ENCODE measurements at places on chromosomes 3 and 15. TPM values are rescaled to one million over a fixed set of nuclear protein-coding genes. Genes with fewer than 3 reads are reported as not detected.

CMTM6 gene
- total RNA-seq: 20.0 TPM

IGF2BP2 gene
- 62.6 TPM for total RNA-seq

TOMM70 gene
- total RNA-seq: 104 TPM

SLC12A1 gene
- total RNA-seq: 2.2 TPM

CHRNA7 gene
- 8.8 TPM for total RNA-seq

KIF23 gene
- total RNA-seq: 10.0 TPM

EXD1 gene
- total RNA-seq: 0.63 TPM

ZIC4 gene
- 1.3 TPM for total RNA-seq

CCNDBP1 gene
- 38.5 TPM for total RNA-seq

ZDHHC19 gene
- total RNA-seq: not detected

SHC4 gene
- 7.2 TPM for total RNA-seq

SGO1 gene
- total RNA-seq: 4.1 TPM

CA12 gene
- total RNA-seq: 11.6 TPM

C15orf62 gene
- 0.31 TPM for total RNA-seq

STXBP5L gene
- total RNA-seq: 27.2 TPM

ADAMTS17 gene
- total RNA-seq: 8.5 TPM

MCF2L2 gene
- 57.3 TPM for total RNA-seq

MNS1 gene
- 2.8 TPM for total RNA-seq

TPRA1 gene
- 23.8 TPM for total RNA-seq

SLC22A14 gene
- total RNA-seq: 1.3 TPM

LSAMP gene
- 91.4 TPM for total RNA-seq

ADGRG7 gene
- total RNA-seq: not detected

GOLGA6L10 gene
- 14.1 TPM for total RNA-seq

All from parietal lobe (tissue), 2 donors.